Activated CD8-positive, alpha-beta memory T cell treated with anti-CD3 and anti-CD28 coated beads, Interleukin-2, amount 50 U/mL, for 48 hours (primary cell): ENCODE measurements at places on chromosomes 6 and 20.
A peak's percentile ranks its signal among the peaks of the same experiment; 100 is the strongest.

DNA sequence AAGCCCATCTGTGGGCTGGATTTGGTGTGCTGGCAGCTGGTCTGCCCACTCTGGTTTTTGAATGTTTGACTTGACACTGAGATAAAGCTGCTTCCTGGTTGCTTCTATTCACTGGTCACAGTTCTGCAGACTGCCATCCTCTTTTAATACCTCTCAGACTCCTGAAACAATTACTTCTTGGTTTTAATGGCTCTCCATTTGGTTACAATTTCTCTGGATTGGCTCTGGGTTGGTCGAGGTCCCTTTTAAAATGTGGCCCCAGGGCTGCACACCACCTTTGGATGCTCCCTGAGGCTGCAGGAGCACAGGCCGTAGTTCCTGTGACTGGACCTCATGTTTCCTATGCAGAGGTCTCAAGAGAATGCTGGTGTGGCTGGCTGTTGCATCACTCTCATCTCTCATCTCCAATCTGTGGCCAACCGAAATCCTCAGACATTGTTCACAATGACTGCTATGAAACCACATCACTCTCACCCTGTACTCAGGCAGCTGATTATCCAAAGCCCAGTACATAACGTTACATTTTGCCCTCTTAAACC lies 98.5 kb downstream of the INSM1 start:
- DNase-seq, result no peak

- DNase-seq, result no peak
These were observed 16.1 kb upstream of the HINT3 start for GRCh38 chr6:125940247-125941041.

GRCh38 chr6:15938107-15938506 lies 190.8 kb upstream of the MYLIP start:
- DNase-seq, result no peak

DNA sequence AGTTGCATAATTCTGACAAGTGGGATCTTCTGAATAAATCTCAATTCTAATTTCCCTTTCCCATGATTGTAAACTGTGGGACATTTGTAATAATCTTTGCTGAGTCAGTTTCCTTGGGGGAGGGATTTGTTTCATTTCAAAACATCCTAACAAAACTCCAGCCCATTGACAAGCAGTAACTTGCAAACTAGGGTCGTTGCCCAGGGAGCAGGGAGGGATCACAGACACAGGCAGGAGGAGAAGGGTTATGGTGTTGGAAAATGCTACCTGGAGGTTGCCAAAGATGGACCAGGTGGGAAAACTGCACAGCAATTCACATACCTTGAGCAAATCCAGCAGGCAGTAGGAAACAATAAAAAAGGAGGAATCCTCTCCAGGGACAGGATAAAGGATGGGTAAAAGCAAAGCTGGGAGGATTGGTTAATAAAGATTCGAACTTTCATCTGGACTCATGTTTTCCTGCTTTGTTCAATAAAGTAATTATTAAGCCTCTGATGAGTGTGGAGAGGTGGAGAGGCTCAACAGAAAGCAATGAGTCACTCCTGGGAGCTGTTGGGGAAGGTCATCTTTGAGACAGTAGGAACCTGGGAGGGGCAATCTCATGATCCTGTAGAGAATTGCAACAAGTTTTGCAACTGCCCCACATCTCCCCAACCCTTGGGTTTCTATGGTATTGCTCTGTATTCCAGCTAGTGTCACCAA lies 87.3 kb upstream of the AKIRIN2 start:
- DNase-seq, result no peak

- DNase-seq, result no peak
These were observed 262.9 kb upstream of the BTBD3 start for GRCh38 chr20:11654766-11655165.

DNA sequence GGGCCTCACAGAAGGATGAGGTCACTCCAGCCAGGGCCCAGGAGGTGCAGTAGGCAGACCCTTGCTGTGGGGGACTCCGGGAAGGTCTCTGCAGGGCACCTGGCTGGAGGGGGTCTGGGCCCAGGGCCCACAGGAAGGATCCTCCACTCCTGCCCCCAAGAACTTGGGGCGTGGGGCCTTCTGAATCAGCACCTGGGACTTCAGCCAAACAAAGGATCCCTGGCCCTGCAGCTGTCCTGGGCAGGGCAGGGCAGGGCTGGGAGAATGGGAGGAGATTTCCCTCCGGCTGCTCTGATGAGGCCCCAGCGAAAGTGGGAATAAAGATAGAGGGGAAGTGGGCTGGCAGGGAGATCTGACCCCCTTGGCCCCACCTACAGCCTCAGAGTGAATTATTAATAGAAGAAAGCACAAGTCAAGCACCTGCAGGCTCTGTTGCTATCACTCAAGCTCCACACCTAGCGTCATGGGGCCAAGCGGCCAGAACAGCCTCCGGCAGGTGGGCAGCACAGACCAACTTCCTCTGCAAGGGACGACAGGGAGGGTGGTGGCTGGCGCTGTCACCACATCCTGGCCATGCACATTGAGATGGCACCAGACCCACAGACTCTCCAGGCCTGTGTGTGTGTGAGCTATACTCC lies 61.6 kb upstream of the MRPS10 start:
- no peak for DNase-seq

GRCh38 chr6:16057446-16057845 lies 71.4 kb upstream of the MYLIP start:
- no peak for DNase-seq

DNA sequence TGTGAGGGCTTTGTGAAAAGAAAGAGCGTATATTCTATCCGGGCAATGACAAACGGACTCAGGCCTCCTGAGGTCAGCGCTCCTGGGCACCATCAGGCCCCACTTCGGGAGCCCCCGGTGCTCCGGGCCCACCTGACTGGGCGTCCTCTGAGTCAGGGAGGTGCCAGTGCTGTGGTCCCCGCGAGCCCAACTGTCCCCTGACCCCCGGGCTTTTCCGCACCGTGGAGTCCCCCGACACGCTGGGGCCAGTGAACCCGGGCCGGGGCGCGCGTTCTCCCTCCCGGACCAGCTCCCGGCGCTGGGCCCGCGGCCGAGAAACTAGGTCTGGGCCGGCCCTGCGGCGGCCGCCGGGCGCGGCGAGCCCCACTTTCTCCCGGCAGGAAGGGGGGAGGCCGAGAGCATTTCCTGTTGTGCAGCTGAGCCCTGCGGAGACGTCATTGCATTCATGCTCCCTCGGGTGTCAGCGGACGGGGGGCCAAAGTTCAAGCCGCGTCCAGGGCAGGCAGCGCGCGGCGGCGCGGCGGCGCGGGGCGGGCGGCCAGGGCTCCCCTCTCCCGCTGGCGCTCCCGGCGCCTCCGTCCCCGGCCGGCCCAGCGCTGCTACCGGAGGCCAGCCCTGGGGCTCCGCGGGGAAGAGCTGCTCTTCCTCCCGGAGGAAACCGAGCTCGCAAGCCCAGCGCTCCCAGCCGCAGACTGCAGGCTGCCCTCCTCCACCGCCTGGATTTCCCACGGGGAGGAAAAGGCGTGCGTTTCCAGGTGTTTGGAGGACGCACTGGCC lies 18.3 kb downstream of the HIVEP2 start:
- peak; percentile 83 for DNase-seq

- DNase-seq, result no peak
These were observed 19.1 kb downstream of the ZFP64 start for GRCh38 chr20:52172392-52173047.

GRCh38 chr6:227074-227782 lies 65.1 kb upstream of the DUSP22 start:
- peak; percentile 54 for DNase-seq

DNA sequence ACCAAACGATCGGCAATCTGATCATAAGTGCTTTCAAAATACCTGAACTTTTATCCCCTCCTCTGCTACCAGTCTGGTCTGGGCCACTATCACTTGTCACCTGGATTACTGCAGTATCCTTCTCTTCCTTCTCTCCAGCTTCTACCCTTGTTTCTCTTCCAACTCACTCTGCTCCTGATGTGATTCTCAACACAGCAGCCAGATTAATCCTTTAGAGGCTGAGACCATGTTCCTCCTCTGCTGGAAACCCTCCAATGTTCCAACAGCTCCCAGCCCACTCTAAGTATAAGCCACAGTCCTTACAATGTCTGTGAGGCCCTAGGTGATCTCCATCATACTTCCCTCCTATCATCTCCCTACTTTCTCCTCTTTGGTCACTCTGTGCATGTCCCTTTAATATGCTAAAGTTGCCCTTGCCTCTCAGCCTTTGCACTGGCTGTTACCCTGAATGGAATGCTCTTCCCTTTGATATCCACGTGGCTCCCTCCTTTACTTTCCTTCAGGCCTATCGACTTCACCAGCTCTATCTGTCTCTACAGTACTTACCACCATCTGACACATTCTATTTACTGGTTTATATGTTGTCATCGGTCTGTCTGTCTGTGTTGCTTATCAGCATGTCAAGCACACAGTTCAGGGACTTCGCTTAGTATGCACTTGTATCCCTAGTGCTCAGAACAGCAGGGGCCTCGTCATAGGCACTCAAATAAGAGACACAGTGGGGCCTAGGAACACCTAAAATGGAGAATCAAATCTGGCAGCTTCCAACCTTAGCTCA lies 35.0 kb upstream of the RNF24 start:
- no peak for DNase-seq

GRCh38 chr6:139270249-139270648 lies 21.5 kb downstream of the TXLNB start:
- no peak for DNase-seq

DNA sequence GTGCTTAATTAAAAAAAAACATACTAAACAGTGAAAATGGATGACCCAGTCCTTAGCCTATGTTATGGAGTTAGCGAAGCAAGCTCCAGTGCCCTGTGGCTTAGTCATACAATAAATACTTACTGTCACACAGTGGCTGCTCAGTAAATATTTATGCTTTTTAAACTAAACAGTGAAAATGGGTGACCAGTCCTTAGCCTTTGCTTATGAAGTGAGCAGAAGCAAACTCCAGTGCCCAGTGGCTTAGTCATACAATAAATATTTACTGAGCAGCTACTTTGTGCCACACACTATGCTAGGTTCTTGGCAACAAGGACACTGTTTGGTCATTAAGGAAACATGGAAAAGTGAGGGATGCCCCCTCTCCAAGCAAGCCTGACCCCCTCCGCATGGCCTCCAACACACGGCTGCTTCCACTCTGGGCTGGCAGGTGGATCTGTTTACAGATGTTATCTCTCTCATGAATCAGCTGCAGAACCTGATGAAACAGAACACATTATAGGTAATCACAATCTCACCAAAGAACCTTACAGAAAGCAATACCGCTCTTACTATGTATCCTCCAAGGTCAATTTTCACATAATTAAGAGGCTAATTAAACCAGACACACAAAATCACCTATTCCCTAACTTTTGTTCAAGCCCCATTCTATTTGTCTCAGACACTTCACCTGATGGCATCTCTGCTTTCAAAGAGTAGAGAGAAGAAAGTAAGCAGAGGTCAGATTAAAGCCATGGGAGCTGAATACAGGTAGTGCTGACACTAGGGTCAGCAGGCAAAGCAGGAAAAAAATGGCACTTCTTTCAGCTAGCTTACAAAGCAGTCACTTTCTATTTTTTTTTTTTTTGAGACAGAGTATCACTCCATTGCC lies 27.3 kb downstream of the CDK5RAP1 start:
- no peak for DNase-seq

DNA sequence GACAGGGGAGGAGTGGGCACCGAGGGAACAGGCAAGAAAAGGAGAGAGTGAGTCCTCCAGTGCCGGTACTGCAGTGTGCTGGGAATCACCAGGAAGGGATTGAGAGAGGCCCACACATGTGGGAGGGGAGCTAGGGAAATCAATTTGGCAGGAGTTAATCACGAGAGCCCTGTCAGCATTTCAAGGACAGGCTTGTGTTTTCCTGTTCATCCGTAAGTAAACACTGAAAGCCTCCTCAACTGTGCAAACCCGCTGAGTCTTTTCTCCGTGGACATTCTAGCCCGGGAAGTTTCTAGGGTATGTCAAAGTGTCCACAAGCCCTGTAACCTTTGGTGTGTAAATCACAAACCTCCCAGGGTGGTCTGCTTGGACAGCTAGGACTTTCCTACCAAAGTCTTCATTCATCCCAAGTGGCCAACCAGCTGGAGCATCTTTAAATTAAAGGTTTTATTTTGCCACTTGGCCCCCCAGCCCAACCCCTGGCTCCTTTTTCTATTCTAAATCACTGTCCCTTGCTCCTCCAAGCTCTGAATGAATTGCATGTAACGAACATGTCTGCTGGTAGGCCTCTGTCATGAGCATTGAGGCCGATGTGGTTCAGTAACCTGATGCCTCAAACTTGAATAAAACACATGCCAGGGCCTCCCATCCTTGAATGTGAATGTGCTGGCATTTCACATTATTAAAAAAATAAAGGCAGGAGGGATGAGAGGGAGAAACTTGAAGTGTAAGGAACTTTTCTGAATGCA lies 149.1 kb downstream of the ZNF217 start:
- no peak for DNase-seq

GRCh38 chr20:3183896-3184612 lies 10.7 kb upstream of the LZTS3 start:
- DNase-seq, result no peak

GRCh38 chr20:9617940-9618339 lies 103.5 kb downstream of the LAMP5 start:
- no peak for DNase-seq

GRCh38 chr6:14464716-14465115 lies 347.1 kb downstream of the CD83 start:
- no peak for DNase-seq

- no peak for DNase-seq
These were observed 166.9 kb upstream of the MCHR2 start for GRCh38 chr6:100160930-100161329.

DNA sequence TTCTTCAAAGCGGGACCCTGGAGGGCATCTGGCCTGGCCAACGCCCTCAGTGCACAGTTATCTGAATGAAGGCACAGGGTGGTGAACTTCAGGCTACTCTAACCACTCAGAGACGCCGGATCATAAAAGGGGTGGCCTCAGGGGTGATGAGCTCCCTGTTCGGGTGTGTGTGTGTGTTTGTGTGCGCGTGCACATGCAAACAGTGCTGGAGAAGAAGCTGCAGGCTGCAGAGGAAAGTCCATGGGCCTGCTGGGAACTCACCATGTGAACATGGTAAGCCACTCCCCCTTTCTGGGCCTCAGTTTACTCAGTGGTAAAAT lies 42.0 kb downstream of the KIAA1755 start:
- DNase-seq, result no peak

GRCh38 chr6:153787341-153787606 lies 251.8 kb upstream of the OPRM1 start:
- DNase-seq, result no peak

DNA sequence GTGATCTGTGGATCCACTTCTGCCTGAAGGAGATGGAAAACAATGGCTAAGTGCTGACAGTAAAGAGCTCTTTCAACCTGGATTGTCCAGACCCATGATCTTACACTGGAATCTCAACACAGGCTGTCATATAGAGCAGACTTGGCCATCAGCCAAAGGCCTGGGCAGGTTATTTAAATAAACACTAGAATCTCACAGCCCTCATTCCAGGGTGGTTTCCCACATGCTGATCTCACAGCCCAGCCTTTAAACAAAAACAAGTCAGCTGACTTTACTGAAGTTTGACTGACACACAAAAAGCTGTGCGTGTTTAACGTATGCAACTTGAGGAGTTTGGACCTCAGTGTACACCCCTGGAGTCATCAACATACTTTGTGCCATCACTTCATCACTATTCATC lies 28.4 kb downstream of the SYNDIG1 start:
- DNase-seq, result no peak

- DNase-seq, result no peak
These were observed 740.9 kb downstream of the FRK start for GRCh38 chr6:115319823-115320222.

- no peak for DNase-seq
These were observed 62.2 kb upstream of the DDR1 start for GRCh38 chr6:30821862-30822784.

- no peak for DNase-seq
These were observed 962.1 kb downstream of the GRIK2 start for GRCh38 chr6:102355578-102355977.
